Activated naive CD8-positive, alpha-beta T cell treated with anti-CD3 and anti-CD28 coated beads, Interleukin-2, amount 10 ng/mL, durations not matched to agents 7 days and 5 days (primary cell): ENCODE measurements at places on chromosomes 6 and 20.

GRCh38 chr6:120129228-120129627 lies 779.7 kb upstream of the MAN1A1 start:
- no peaks in the 10 kb centered on the region for H3K27me3 ChIP-seq
- H3K36me3 ChIP-seq = no peaks in the 10 kb centered on the region
- no peak for DNase-seq
- no peak overlapping the region for H3K27ac ChIP-seq

GRCh38 chr20:8432435-8433148 lies 300.5 kb downstream of the PLCB1 start:
- H3K36me3 ChIP-seq = no peaks in the 10 kb centered on the region
- no peak for DNase-seq
- no peak overlapping the region for H3K27ac ChIP-seq

- peaks cover 42% of the 10 kb centered on the region for H3K4me1 ChIP-seq
- peak overlapping the region; percentile 49 for H3K4me3 ChIP-seq
- H3K27ac ChIP-seq = peak overlapping the region; percentile 76
Measured at GRCh38 chr6:10582774-10583508, 61.8 kb downstream of the GCNT2 start.

GRCh38 chr6:134026597-134026996 lies 25.8 kb downstream of the SLC2A12 start:
- no peak overlapping the region for H3K27ac ChIP-seq
- DNase-seq = no peak
- H3K27me3 ChIP-seq = peaks cover 24% of the 10 kb centered on the region
- H3K36me3 ChIP-seq = no peaks in the 10 kb centered on the region
- no peak overlapping the region for H3K4me3 ChIP-seq

DNA sequence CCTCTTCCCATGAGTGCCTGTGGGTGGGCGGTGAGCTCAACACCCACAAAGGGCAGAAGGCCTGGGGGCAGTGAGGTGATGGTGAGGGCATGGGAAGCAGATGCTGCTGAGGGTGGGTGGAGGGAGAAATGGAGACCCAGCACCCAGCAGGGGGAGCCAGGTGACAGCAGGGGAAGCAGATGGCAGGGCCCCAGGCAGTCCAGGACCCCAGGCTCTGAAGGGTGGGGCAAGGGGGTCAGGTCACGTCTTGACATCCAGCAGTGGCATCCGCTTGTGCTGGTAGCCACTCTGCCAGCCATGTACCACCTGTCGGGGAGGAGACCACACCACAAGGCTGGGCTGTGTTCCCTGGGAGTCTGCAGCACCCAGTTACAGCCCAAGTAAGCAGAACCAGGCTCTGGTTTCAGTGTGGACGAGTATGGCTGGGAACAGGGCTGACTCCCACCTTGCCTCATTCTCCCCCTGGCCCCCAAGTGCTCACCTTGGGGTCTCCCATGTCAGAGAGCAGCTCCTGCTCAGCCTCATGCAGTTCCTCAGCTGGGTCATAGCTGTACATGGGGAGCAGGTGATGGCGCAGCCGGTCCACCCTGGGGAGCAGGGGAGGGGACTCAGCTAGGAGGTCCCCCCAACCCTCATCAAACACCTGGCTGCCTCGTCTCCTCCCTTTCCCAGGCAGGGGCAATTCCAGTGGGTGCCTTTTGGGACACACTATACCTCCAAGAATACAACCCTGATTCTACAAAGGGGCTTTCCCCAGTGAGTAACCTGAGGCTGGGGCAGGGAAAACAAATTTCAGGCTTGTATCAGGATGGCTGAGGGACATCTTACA lies 2.0 kb downstream of the SMIM29 start:
- H3K4me3 ChIP-seq = no peak overlapping the region
- peak; percentile 66 for DNase-seq
- no peaks in the 10 kb centered on the region for H3K27me3 ChIP-seq
- peak overlapping the region; percentile 65 for H3K27ac ChIP-seq
- H3K36me3 ChIP-seq = peaks cover 14% of the 10 kb centered on the region
- peaks cover 41% of the 10 kb centered on the region for H3K4me1 ChIP-seq

GRCh38 chr20:54115172-54115854 lies 44.9 kb upstream of the BCAS1 start:
- H3K4me1 ChIP-seq = no peaks in the 10 kb centered on the region
- H3K27me3 ChIP-seq = no peaks in the 10 kb centered on the region
- H3K27ac ChIP-seq = no peak overlapping the region
- no peak overlapping the region for H3K4me3 ChIP-seq
- no peaks in the 10 kb centered on the region for H3K36me3 ChIP-seq

GRCh38 chr6:126535595-126535994 lies 195.7 kb downstream of the CENPW start:
- no peaks in the 10 kb centered on the region for H3K4me1 ChIP-seq
- no peak overlapping the region for H3K27ac ChIP-seq

DNA sequence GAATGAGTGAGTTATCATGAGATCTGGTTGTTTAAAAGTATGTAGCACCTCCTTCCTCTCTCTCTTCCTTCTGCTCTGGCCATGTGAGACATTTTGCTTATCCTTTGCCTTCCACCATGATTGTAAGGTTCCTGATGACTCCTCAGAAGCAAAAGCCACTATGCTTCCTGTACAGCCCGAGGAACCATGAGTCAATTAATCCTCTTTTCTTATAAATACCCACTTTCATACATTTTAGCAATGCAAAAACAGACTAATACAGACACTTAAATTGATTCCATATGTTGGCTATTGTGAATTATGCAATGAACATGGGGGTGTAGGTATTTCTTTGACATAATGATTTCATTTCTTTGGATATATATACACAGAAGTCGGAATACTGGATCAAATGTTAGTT lies 792.8 kb upstream of the EYS start:
- no peak for DNase-seq
- H3K4me1 ChIP-seq = no peaks in the 10 kb centered on the region
- H3K36me3 ChIP-seq = no peaks in the 10 kb centered on the region
- no peak overlapping the region for H3K4me3 ChIP-seq

DNA sequence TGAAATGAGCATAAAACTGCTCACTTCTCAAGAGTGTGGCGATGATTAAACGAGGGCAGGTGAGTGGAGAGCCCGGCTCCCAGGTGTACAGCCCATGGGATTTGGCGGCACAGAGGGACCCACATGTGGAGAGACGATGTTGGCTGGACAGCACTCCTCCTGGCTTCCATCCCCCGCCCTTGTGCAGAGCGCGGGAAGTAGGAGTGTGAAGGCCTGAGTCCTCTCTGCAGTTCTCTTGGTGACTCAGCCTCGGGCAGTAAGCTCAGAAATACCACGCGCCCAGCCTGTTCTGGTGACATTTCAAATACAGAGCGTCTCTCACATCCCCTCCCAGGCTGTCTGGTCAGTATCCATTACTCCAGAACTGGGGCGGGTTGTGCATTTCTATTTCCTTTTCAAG lies 94.2 kb upstream of the SRSF6 start:
- no peak overlapping the region for H3K4me3 ChIP-seq
- DNase-seq = no peak
- H3K4me1 ChIP-seq = no peaks in the 10 kb centered on the region
- no peaks in the 10 kb centered on the region for H3K36me3 ChIP-seq

- no peak for DNase-seq
- no peaks in the 10 kb centered on the region for H3K4me1 ChIP-seq
- H3K27me3 ChIP-seq = no peaks in the 10 kb centered on the region
- no peak overlapping the region for H3K27ac ChIP-seq
- H3K4me3 ChIP-seq = no peak overlapping the region
- H3K36me3 ChIP-seq = no peaks in the 10 kb centered on the region
Measured at GRCh38 chr6:48613231-48613949, 502.4 kb upstream of the PTCHD4 start.

DNA sequence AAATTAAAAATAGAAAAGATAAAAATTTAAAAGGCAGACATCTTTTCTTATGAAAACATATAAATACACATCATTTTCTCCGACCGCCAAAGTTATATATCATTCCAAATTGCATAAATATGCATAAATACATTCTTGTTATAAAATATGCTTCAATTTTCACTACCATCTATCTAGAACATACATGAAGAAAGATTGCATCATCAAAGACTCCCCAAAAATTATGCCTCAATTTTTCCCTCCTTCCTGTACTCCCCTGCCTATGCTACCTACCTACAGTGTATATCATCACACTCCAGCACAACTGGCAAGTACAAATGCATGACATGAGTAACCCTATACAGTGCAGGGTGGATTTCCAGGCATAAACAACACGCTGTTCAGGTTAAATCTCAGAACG lies 49.9 kb upstream of the TENT5A start:
- H3K4me1 ChIP-seq = no peaks in the 10 kb centered on the region
- no peaks in the 10 kb centered on the region for H3K36me3 ChIP-seq
- no peak overlapping the region for H3K27ac ChIP-seq
- H3K27me3 ChIP-seq = peaks cover 9% of the 10 kb centered on the region
- no peak for DNase-seq
- no peak overlapping the region for H3K4me3 ChIP-seq

DNA sequence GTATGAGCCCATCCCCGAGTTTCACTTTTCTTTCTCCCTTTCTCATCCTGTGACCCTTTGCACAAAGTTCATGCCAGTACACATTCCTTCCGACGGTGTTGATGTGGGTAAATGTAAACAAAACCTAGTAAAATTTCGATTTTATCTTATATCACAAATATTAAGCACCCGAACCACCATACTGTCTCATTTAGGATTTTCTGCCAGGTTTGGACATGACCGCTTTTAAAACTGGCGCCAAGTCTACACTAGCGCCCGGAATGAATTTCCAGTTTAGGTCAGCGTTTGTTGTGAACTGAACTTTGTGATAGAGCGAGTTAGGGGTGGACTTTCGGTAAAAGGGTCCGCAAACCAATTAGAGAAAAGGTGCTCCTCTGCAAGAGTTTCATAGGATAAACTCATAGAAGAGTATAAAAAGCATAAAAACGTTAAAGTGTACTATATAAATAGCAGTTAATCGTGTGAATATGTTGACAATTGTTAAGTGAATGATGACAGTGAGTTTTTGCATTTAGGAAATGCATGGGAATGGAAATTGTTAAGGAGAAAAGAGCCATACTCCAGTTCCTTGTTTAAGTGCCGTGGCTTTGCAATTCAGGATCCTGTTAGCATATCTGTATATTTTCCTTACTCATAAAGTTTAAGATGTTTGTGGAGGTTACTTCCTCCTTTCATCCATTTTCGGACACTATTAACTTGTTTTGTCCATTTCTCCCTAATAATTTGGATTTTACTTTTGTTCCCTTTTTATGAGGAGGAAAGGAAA lies 937 bp downstream of the AKAP7 start:
- H3K4me3 ChIP-seq = peak overlapping the region; percentile 95
- H3K27me3 ChIP-seq = no peaks in the 10 kb centered on the region
- H3K27ac ChIP-seq = peak overlapping the region; percentile 92
- H3K4me1 ChIP-seq = peaks cover 20% of the 10 kb centered on the region

- peaks cover 2% of the 10 kb centered on the region for H3K4me1 ChIP-seq
- H3K4me3 ChIP-seq = no peak overlapping the region
- no peak for DNase-seq
- H3K27me3 ChIP-seq = peaks cover 30% of the 10 kb centered on the region
- H3K27ac ChIP-seq = no peak overlapping the region
- no peaks in the 10 kb centered on the region for H3K36me3 ChIP-seq
Measured at GRCh38 chr6:75760320-75760719, 11.3 kb downstream of the MYO6 start.
